ENCODE measurements at places on chromosomes 11 and 22.

DNA sequence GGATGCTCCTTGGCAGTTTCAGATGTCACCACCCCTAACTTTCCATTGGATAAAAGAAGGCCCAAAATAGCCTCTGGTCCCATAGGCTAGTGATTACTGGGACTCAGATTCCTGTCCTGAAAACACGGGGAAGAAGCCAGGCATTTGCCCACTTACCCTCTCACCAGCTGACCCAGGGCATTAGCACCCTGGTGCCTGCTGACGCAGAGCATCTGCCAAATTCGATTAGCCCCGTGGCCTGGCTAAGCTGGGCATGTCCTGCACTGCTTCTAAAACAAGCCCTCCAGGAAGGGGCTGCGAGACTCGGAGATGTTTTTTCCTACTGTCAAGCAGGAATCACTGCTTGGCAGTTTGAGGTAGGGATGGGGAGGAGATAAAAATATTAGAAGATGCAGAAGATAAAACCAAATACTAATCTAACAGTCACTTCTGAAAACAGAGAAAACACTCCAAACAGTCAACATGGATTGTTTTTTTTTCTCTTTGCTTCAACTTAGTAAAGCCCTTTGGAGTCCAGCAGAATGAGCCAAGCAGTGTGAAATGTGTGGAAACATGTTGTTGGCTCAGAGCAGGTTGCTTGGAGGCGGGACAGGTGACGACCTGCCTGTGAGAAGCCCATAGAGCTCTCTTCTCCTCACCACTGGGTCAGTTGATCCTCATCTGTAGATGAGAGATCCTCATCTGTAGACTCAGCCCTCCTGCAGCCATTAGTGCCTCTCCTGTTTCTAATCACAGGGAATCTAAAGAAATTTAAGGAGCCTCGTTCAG lies 54.0 kb downstream of the BDNF start:
- no peak for DNase-seq

- no peak for DNase-seq
Observed at GRCh38 chr11:11421509-11421908, 68.5 kb upstream of the CSNK2A3 start.

DNA sequence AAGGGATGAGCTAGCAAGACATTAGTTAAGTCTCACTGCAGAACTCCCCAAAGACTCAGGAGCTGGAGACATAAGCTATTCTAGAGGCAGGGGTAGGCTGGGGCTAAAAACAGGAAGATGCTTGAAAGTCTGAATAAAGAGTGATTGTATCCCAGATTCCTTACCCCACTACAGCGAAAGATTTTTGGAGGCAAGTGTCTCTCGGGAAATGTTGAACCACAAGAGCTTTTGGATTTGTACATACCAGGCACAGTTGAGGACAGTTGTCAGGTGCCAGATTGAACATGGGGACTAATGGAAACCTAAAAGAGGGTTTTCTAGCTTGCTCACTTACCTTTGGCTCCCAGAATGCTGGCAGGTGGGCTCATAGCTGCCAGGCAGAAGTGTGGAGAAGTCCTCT lies 43.5 kb upstream of the OR9Q1 start:
- no peak for DNase-seq

- no peak for DNase-seq
Observed at GRCh38 chr11:126495281-126496220, 140.1 kb downstream of the ST3GAL4 start.

- DNase-seq, result peak; percentile 41
Observed at GRCh38 chr11:65053827-65054508, 4.4 kb downstream of the NAALADL1 start.

DNA sequence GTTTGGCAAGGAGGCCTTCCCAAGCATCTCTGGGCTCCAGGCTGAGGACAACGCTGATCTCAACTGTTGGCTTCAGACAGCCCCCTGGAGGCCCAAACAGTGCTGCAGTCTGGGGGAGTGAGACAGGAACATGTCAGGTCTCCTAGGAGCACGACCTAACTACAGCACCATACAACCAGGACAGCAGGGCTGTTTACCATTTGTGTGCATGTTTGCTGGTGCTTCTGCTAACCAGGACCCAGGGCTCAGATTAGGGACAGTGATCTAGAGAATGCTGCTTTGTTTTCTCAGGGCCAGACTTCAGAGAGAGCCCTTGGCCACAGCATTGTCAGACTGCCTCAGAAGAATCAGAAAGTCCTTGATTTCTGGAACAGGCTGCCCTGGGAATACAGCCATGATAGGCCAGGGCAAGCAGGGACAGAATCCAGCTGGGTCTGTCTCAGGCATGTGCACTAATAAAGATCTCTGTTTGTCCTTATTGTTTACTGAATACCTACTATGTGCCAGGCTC lies 126.5 kb downstream of the VPREB1 start:
- DNase-seq, result no peak

GRCh38 chr11:94794287-94795168 lies 26.4 kb downstream of the AMOTL1 start:
- DNase-seq, result no peak

DNA sequence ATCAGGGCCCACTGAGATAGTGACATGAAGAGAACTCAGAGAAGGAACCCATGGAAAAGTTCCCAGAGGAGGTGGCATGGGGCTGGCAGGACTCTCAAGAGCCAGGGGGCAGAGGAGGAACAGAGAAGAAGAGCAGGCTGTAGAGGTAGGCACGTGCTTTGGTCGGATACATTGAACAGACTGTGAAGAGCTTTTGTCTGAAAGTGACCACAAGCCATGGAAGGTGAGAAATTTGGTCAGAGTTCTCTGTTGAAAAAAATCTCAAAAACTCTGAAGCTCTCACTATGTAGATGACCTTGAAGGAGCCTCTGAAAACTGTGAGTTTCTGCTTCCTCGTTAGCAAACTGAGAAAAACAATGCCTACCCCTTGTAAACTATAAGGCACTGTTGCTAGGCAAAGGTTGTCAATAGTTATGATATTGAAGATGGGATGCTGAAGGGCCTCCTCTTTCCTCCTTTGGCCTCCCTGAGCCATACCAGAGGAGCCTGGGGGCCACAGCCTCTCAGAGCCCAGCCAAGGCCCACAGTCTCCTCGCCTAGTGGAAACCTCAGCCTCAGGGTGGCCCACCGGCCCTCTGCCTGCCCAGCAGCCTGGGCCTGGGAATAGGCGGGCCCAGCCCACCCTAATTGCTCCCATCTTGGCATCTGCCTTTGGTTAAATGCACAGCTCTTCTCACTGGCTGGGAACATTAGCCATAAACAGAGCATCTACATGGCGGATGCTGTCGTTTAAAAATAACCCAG lies 415.7 kb downstream of the SOX6 start:
- DNase-seq, result no peak

GRCh38 chr11:117428186-117428855 lies 100.7 kb downstream of the CEP164 start:
- DNase-seq, result no peak

- peak; percentile 39 for DNase-seq
Observed at GRCh38 chr11:82775736-82776346, 42.2 kb upstream of the FAM181B start.

- DNase-seq, result no peak
Observed at GRCh38 chr11:1405186-1406020, 15.7 kb downstream of the BRSK2 start.

DNA sequence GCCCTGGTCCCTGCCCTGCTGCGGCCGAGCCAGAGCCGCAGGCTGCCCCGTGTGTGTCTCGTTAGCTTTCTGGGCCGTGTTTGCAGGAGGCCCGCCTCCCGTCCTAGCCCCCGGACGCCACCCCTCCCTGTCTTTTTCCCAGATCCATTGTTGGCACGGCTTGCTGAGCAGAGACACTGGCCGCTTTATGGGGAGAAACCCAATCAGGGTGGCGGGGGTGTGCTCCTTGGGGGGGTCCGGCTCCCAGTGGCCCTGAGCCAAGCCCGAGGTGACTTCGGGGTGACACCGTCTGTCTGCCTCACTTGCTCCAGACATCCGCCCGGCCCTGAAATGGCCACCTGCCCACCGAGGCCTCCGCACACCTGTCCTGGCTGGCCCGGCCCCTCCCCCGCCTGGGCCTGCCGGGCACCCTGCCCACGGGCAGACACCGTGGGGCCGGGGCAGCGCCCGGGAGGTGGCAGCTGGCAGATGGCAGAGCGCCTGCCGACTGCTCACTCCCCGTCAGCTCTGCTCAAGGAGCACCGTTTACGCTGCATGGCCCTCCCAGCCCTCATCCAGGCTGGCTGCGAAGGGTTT lies 43.1 kb upstream of the PPARA start:
- DNase-seq, result no peak

- no peak for DNase-seq
Observed at GRCh38 chr11:69915151-69915500, 95.9 kb upstream of the FGF3 start.

- DNase-seq, result no peak
Observed at GRCh38 chr22:50260801-50261614, 475 bp downstream of the MAPK12 start.

DNA sequence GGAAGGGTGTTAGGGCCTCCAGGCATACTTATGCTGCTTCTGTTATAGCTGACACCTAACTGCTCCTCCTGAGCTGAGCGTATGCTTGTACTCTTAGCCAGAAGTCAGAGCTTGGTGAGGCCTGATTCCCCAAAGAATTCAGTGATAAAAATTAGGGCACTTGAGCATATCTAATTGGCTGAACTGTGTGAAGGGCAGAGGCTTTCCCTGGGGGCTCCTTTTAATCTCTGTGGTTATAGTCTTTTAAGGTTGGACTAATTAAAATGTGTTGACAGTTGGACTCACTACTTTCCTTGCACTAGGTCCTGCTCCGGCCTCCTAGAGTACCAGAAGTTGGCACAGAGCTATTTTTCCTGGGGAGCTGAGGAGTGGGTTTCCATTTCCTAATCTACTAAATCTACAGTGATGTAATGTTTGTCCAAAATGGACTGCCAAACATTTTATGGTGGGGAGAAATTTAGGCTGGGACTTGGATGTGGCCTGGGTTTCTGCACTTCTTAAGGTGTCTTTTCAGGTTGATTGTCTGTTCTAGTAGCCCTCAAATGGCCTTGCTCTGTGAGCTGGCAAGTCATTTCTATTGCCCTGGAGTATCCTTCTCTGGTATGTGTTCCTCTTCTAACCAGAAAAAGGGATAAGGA lies 18.4 kb downstream of the STIM1 start:
- no peak for DNase-seq

DNA sequence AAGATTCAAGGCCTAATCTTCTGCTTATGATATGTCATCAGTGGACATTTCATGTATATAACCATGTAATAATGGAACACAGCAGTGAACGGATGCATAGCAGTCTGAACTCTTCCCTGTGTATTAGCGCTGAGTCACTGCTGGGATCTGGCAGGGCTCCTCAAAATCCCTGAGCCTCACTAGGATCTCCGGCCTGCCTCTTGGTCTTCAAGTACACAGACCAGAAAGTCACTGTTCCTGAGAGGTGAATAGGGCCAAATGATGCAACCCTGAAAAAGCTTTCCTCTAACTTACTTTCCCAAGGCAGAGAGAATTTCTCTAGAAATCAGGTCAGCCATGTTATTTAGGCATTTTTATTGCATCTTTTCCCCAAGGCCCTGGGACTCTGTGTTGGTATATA lies 35.0 kb downstream of the POU2AF1 start:
- no peak for DNase-seq

GRCh38 chr22:40965936-40966725 lies 15.0 kb downstream of the RBX1 start:
- no peak for DNase-seq

GRCh38 chr22:49392247-49392646 lies 435.4 kb downstream of the BRD1 start:
- DNase-seq, result no peak

DNA sequence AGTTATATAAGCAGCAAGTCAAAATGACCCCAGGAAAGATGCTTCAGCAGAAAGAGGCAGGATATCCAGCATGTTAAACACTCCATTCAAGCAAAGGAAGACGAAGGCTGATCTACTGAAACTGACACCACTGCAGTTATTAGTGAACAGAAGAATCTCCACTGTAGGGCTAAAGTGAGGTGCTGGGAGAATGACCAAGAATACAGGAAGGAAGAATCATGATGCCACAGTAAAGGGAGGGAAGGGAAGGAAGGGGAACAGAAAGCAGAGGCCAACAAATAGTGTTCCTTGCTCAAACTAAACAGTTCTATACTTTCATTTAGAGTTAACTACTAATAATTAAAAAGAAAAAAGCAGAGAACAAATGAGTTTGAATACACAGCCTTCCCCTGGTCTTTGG lies 92.5 kb downstream of the SIK3 start:
- no peak for DNase-seq

GRCh38 chr11:3907590-3907989 lies 52.1 kb downstream of the STIM1 start:
- DNase-seq, result peak; percentile 34

- no peak for DNase-seq
Observed at GRCh38 chr11:102716527-102716926, 8.2 kb downstream of the MMP8 start.

DNA sequence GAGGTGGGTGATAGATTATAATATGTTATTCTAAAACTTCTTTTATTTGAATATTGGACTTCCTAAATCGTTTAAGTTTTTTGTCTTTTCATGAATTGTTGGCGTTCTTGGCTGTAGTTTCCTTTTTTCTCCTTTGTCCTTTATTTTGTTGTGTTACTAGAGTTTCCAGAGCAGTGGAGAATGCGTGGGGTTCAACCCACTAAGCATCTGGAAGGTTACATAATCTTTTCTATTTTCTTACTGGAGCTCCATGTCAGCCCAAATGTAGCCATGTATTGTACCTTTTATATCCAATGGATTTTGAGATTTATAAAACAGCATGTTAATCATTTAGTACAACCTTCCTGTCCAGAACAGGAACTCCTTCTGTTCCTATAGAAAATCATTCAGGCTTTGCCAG lies 63.2 kb downstream of the PPP6R3 start:
- no peak for DNase-seq

GRCh38 chr11:35178067-35178805 lies 39.3 kb downstream of the CD44 start:
- no peak for DNase-seq

DNA sequence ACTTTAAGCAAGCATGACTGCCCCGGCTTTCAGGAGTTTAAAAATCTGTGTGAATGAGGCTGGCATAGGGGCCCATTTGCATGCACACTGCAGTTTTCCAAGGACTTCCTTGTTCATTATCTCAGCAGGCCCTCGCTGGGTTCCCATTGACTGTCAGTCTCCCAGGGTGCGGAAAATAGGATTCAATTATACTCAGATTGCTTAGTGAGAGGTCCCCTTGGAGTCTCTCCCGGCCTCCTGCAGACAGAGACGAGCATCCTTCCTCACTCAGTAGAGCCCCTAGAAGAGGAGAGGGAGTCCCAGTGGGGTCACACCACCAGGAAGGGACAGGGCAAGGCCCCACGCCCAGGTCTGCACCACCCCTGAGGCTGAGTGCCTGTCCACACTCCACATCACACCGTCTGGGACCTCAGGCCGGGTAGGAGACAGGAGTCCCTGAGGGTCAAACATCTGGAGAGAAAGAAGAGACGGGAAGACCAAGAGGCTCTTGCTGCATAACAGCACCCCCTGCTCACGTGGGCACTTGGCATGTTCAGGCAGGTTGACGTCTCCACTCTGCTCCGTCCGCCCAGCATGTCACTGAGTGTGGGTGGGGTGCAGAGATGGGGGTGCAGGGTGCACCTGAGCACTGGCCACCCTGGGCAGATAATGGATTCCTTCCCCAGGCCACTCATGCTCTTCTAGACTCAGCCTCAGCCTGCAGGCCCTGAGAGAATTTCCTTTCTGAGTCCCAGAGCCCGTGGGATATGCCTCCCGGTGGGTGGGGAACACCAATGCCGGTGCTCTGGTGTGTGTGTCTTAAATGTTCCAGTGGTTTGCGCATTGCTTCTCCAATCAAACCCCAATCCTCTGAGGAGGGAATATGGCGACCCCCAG lies 58.8 kb downstream of the MCM5 start:
- no peak for DNase-seq
